ENCODE measurements at places on chromosomes 11 and 22.

DNA sequence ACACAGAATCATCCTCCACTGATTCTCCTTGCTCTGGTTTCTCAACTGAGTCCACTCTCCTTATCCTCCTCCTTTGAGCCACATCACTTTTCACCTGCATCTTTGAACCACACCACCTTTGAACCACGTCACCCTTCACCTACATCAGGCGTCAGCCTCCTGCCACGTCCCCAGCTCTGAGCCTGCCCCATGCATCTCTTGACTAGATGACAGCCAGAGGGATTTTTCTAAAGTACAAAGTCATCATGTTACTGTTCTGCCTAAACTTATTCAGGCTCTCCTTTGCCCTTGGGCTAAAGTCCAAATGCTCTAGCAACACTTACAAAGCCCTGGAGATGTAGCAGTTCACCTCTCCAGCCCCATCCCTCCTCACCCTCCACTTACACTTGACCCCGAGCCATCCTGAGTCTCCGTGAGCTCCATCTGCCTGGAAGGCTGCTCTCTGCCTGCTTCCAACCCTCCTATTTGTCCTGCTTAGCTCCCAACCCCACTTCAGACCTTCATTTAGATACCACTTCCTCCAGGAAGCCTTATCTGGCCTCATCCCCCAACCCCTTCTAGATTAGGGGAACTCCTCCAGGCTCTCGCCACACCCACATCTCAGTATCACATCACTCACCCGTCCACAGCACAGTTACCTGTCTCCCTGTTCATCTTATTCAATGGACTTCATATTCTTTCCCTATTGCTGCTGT lies 3.7 kb upstream of the MS4A10 start:
- DNase-seq: peak; percentile 44

DNA sequence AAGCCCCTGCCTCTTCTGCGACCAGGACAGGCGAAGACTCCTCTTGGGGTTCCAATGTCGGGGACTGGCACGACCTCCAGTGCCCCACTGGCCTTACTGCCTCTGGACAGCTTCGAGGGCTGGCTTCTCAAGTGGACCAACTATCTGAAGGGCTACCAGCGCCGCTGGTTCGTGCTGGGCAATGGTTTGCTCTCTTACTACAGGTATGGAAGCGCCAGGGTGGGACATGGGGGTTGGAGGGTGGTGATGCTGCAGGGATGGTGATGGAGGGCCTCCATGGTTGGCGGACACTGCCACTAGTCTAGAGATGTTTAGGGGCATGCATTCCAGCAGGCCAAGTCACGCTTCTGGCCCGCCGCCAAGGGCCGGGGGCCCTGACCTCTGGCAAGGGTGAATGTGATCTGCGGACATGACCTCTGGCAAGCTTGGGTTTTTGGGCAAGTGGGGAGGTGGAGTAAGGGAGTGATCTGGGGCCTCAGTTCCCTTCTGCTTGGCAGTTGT lies 727 bp downstream of the OSBP2 start:
- DNase-seq: no peak

DNA sequence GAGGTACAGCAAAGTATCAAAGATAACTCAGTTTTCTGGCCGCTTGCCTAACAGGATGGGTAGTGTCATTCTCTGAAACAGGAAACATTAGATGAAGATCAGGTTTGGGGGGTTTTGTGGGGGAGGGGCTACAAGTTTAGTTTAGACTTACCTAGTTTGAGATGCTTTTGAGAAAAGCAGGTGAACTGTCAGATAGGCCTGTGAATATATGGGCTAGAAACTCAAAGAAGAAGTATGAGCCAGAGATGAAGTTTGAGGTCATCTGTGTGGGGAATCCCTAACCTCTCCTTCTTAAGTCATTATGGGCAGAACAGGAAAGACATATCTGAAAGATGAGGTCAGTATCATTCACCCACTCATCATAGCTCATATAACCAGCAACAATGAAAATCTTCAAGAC lies 11.9 kb downstream of the HOATZ start:
- DNase-seq: peak; percentile 61

GRCh38 chr11:81237139-81237538 lies 1496.5 kb downstream of the FAM181B start:
- peak; percentile 7 for DNase-seq

GRCh38 chr11:59728913-59729312 lies 15.3 kb upstream of the OR10V1 start:
- DNase-seq: no peak

GRCh38 chr11:129701706-129702105 lies 113.9 kb upstream of the TMEM45B start:
- no peak for DNase-seq

DNA sequence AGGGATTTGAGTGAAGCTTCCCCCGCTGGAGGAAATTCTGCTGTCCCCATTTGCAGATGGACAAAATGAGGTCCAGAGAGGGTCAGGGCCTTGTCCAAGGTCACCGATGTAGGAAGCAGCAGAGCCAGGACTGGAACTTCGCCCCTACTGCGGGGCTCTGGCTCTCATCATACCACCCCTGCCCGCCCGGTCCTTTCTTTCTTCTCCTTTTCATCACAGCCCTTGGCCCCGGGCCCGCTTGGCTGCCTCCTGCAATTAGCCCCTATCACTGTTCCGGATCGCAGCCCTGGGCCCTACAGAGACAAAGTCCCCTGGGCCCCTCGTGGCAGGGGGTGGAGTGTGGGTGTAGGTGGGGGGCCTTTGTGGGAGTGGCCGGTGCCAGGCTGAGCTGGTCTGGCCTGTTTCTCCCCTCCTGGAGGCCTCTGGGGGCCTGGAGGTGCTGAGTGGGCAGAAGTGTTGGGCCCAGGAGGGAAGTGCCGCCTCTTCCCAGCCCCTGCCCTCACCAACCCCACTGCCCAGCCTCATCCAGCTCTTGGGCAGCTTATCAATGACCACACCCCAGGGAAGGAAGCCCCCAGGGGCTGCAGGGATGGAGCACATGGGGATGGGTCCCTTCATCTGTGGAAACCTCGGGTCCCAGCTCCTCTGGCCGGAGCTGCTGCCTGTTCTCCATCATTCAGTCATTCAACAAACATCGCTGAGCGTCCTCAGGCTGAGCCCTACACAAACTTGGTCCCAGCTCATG lies 3.4 kb downstream of the EMID1 start:
- no peak for DNase-seq

- DNase-seq: no peak
Observed at GRCh38 chr11:45087900-45088160, 58.6 kb upstream of the PRDM11 start.

GRCh38 chr11:111530091-111530490 lies 10.4 kb upstream of the LAYN start:
- DNase-seq: no peak

GRCh38 chr22:46674906-46675305 lies 54.7 kb downstream of the GRAMD4 start:
- DNase-seq: no peak

DNA sequence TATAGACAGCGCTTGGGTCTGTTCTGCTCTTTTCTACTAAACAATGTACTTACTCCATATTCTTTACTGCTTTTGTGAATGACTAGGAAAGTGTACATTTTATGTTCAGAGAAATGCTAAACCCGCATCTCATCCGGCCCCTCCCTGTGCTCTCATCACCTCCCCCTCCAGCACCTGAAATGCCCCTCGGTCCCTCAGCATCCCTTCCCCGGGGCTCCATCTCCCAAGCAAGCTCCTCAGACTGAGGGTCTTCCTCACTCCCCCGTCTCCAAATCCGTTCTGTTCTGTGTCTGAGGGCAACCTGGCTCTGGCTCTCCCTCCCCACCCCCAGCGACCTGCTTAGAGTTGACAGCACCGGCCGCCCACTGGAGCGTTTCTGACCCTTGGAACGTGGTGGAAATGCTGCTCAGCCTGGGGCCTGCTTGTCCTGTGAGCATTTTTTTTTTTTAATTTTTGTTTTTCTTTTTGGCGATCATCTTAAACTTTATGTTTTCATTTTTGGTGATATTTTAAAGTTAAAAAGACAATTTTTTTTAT lies 1.4 kb downstream of the SELENOO start:
- no peak for DNase-seq

DNA sequence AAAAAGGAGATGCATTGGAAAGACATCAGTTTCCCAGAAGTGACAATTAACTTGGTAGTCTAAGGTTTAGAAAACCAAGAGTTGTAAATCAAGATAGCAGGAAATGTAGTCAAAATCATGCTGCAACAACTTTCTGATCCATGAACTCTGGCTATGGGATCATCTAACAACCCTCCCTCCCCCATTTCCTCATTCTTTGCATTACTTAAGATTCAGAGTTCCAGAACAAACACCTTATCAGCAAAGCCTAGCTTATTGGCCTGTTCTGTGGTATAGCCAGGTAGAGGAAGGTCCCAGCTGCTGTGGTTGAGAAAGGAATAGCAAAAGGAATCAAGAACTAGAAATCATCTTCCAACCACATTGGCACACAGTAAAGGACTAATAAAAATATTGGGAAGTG lies 651.1 kb downstream of the METTL15 start:
- DNase-seq: no peak

- no peak for DNase-seq
Observed at GRCh38 chr11:70612459-70613141, 214.3 kb downstream of the CTTN start.

DNA sequence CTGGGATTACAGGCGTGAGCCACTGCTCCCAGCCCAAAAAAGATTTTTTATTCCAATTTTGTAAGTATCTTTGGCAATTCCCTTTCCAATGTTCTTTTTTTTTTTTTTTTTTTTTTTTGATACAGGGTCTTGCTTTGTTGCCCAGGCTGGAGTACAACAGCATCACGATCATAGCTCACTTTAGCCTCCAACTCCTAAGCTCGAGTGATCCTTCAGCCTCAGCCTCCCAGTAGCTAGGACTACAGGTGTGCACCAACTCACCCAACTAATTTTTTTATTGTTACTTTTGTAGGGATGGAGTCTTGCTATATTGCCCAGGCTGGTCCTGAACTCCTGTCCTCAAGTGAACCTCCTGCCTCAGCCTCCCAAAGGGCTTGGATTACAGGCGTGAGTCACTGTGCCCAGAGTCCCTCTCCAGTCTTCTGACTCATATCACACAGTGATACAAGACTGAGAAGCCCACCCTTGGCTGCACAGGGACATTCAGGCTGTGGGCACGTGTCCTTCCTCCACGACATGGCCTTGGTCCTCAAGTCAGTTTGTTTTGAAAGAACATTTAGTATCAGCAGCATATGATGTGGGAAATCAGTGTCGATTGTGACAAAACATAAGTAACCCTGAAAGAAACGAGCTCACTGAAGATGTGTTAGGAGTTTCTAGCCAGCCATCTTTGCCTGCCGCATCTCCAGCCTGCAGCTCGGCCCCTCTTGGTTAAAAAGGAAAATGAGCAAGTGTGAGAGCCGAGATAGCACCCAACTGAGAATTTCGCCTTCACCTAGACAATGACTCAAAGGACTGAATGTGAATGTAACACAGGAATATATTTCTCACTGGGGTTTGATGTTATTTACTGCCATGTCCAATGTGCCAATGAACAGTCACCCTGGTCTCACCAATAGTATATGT lies 175.5 kb downstream of the MN1 start:
- DNase-seq: no peak

DNA sequence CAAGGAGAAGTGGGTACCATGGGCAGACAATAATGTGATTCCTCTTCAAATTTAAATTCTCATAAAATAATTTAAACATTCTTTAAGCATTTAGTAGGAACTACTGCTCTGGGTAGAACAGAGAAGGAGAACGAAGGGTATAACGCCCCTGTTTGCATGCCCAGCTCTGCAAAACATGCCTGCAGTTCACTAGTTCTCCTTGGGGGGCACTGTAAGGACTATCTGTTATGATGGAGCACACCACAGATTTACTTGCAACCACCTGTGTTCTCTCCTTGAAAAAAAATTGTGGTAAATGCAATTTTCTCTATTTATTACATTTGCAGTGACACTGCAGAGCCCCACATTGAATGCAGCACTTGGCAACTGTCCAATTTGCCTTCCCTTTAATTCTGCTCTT lies 100.3 kb downstream of the GUCY1A2 start:
- DNase-seq: peak; percentile 4

DNA sequence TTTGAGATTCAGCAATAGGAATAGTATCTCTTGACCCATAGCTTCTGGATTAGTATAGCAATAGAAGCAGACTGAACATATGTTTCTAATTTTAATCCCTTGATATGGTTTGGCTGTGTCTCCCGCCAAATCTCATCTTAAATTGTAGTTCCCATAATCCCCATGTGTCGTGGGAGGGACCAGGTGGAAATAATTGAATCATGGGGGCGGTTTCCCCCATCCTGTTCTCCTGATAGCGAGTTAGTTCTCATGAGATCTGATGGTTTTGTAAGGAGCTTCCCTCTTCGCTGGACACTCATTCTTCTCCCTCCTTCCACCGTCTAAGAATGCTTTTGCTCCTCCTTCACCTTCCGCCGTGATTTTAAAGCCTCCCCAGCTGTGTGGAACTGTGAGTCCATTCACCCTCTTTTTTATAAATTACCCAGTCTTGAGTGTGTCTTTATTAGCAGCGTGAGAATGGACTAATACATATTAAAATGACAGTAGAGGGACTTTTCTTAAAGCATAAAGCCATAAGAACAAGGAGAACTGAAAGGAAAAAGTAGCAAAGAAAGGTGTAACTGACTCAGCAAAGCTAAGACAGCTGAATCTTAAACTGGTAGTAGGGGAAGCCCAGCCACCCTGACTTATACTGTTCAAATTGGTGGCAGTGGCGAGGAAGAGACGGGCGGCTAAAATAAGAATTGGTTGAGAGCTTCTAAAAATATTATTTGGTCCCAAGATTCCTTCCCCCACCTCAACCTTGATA lies 20.3 kb upstream of the SLN start:
- DNase-seq: peak; percentile 29

GRCh38 chr22:38012604-38013072 lies 28.3 kb upstream of the SOX10 start:
- no peak for DNase-seq

DNA sequence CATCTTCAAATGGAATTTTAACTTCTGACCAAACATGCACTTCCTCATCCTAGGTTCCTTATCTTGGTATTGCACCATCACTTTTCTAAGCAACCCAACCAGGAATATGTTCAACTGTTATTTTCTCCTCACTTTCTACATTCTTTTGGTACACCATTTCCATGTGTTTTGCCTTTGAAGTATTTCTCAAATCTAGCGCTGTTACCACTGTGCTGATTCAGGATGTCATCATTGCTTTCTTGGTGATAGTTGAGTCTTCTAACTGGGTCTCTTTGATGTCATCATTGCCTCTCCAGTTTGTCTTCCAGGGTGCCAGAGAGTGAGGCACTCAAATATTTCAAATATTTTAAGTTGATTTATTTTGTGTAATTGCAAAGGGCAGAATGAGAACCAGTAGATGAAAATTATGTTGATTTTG lies 47.5 kb downstream of the HORMAD2 start:
- no peak for DNase-seq

- no peak for DNase-seq
Observed at GRCh38 chr11:1870721-1871466, 18.0 kb downstream of the LSP1 start.

Data from GM13977 (cell line).